ENCODE measurements at places on chromosomes 3 and 15.

- DNase-seq, result no peak
Measured at GRCh38 chr3:59245859-59246501, 196.2 kb upstream of the CFAP20DC start.

DNA sequence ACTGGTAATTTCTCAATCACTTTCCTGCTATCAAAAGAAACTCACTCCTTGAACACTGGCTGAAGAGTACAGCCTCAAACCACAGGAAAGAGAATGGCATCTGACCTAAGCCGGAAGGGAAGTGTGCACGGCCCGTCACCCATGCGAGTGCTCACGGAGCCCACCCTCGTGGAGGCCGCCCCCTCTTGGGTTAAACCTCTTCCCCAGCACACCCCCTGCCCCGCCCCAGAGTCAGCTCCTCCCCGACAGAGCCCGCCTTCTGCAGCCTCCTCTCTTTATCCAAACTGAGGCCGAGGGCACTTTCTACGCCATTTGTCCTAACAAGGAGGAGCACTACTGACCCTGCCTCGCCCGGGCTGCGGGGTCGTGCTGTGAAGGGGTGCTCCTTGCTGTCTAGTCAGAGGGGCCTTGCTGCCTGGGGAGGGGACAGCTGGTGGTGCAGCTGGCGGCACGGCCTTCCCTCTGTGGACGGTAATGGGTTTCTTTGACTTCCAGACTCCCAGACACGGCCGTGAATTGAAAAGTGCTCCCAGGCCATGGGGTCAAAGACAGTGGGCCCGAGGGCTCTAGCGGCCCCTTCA, 137.7 kb downstream of the NSMCE3 start:
- DNase-seq, result no peak

- DNase-seq, result no peak
Measured at GRCh38 chr15:100866386-100867330, 13.0 kb upstream of the ALDH1A3 start.

DNA sequence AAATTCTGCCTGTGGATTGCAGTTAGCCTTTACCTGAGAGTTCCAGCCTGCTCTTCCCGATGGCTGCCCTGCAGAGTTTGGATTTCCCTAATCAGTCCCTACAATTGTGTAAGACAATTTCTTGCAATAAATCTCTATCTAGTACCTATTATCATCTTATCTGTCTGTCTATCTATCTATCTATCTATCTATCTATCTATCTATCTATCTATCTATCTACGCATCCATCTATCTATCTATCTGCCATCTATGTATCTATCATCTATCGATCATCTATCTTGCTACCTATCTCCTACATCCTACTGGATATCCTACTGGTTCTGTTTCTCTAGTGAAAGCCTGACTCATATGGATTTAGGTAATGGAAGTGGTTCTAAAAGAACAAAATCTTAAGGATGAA, 30.4 kb upstream of the XCR1 start:
- DNase-seq, result no peak

Data from stimulated activated CD4-positive, alpha-beta T cell treated with anti-CD3 and anti-CD28 coated beads, Interleukin-1b, Interleukin-23, amount 100 ng/mL, for 1 hour (primary cell).